ENCODE measurements at places on chromosomes 11 and 22.

GRCh38 chr11:35598254-35599125 is 19.8 kb upstream of the FJX1 start:
- DNase-seq: no peak

GRCh38 chr11:16271258-16271657 is 85.1 kb downstream of the SOX6 start:
- no peak for DNase-seq

GRCh38 chr11:116826751-116827431 is 2.8 kb upstream of the APOC3 start:
- DNase-seq: no peak

GRCh38 chr22:39814899-39815298 is 78.7 kb downstream of the ENTHD1 start:
- no peak for DNase-seq

GRCh38 chr11:67667490-67668191 is 6.8 kb downstream of the ALDH3B2 start:
- DNase-seq: no peak
